ENCODE measurements at places on chromosomes 13 and 19.

- no peak for DNase-seq
These were observed 290.7 kb upstream of the MIR17HG start for GRCh38 chr13:91056746-91057145.

- no peak for DNase-seq
These were observed 30.5 kb upstream of the TUBGCP3 start for GRCh38 chr13:112618501-112618900.

DNA sequence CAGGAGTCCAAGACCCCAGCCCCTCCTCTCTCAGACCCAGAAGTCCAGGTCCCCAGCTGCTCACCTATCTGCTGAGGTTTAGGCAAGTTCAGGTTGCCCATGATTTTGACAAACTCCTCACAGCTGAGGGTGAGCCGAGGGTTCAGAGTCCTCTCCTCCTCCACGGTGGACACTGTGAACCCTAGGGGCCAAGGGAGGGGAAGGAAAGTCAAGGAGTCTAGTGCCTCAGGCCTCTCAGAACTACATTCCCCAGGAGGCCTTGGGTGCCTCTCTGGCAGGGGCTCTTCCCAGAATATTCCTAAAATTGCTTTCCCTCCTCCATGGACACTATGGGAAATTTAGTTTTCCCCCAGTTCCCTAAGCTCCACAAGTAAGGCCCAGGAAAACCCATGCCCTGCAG lies 3.3 kb upstream of the PHLDB3 start:
- no peak for DNase-seq

DNA sequence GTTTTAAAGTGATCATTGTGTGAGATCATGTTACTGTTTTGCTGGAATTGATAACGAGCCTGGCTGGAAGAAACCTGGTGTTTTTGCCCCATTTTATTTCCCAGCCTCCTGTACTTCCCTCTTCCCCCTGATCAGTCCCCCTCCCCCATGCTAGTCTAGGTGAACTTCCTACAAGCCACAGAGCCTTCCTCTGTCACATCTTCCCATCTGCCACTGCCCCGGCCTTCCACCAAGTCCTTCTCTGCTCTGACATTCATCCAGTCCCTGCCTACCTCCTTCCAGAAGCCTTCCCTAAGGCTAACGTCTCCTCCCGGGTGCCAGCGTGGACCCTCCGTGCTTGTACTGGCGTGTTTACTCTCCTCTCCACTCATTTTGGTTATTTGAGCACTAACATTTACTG lies 14.3 kb downstream of the FARP1 start:
- no peak for DNase-seq

DNA sequence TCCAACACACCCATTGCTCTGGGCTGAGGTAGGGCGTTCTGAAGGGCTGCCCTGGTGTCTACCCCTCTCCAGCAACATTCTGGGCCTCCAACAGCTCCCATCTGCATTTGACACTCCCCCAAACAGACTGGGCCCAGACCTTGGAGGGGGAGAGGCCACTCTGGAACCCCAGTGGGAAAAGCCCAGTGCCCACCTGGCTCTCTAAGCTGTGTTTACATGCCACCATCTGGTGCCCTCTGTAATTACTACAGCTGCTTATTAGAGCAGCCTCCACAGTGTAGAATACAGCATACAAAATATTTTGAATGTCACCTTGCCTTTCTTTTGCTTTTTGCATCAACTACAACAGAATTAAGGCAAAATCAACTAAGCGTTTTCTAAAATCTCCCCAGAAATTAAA lies 35.8 kb upstream of the TM9SF2 start:
- DNase-seq = no peak

DNA sequence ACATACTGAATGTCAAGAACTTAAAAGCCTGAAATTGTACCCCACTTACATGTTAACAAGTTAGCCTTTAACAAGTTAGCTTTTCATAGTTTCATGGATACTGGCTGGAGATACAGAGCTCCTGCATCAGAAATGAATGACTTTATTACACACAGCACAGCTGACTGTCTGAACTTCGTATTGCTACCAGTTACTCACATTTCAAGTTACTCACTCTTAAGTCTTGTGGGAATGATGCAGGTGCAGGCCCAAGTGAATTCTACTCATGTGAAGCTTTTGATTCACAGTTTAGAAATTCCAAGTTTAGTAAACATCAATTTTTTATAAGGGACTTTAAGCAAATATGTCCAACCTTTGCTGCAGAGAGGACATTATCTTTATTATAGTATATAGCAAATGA lies 762.2 kb upstream of the PRR20A start:
- DNase-seq = no peak

DNA sequence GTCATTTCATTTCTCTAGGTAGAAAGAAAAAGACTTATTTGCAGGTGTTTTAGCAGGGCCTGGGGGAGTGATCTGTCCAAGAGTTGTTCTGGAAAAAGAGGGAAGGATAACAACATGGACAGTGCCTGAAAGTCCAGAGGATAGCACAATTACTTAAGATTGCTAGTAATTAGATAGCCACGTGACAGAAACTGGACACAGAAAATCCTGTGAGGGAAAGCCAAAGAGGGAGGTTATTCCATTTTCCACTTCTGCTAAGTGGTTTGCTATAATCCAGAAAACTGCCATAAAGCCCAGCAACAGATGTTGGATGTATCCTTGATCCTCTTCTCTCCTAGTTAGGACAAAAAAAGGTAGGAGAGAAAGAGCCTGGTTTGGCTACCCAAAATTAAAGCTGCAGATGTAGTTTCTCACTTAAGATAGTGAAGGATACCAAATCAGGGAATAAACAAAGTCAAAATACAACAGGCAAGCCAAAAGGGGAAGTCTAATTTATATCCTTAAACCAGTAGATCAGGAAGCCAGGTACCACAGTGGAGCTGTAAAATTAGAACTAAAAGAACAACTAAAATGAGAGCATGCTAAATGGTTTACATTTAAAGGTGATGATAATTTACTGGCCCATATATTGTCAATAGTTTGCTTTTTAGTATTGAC lies 140.2 kb downstream of the VWA8 start:
- no peak for DNase-seq

GRCh38 chr19:48784527-48784926 lies 26.3 kb downstream of the BCAT2 start:
- no peak for DNase-seq

DNA sequence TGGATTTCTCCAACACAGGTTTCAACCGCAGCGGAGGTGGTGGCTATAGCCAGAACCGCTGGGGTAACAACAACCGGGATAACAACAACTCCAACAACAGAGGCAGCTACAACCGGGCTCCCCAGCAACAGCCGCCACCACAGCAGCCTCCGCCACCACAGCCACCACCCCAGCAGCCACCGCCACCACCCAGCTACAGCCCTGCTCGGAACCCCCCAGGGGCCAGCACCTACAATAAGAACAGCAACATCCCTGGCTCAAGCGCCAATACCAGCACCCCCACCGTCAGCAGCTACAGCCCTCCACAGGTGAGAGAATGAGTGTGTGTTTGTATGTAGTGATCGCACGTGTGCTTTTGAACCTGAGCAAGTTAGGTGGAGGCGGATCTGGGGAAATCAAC lies 6.0 kb upstream of the CCDC97 start:
- DNase-seq = no peak

Data from left forelimb (tissue), 1 donor.